NAMALWA (cell line): ENCODE measurements at places on chromosomes 5 and 9.

DNA sequence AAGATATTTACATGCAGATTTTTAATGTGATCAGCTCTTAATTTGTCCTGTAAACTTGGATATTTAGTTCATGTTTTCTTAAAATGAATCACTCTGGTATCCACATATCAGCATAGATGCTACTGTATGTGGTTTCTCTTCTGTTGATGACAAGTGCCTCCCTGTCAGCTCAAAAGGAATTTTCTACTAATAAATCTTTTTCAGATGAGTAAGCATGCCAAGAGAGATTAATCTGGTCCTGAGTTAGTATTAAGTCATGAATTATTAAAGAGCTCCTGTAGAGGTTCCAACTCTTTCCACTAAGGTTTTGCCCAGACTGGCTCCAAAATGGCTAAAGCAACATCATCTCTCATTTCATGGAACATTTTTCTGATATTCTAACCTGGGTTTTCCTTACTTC, 129.2 kb downstream of the GOLPH3 start:
- no peak for DNase-seq

DNA sequence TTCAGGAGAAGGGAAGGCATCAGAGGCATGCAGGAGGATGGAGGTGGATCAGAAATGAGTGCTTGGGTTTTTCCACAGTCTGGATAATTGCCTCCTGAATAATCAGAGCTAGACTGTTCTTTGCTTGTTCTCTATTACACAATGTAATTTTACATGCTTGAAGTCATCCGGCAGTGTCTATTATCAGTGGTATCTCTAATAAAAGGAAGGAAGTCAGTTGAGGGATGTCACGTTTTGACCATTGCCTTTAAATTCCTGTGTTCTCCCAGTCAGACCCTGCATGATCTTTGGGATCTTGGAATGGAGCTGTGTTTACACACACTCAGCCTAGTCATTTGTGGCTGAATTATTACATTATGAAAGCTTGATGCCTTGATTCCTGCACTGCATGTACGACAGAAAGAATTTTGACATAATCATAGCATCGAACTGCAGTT, 91.0 kb downstream of the PDE8B start:
- no peak for DNase-seq

- no peak for DNase-seq
Observed at GRCh38 chr5:75320371-75320770, 16.6 kb upstream of the HMGCR start.

GRCh38 chr5:133140311-133140710, 88.5 kb downstream of the HSPA4 start:
- no peak for DNase-seq

DNA sequence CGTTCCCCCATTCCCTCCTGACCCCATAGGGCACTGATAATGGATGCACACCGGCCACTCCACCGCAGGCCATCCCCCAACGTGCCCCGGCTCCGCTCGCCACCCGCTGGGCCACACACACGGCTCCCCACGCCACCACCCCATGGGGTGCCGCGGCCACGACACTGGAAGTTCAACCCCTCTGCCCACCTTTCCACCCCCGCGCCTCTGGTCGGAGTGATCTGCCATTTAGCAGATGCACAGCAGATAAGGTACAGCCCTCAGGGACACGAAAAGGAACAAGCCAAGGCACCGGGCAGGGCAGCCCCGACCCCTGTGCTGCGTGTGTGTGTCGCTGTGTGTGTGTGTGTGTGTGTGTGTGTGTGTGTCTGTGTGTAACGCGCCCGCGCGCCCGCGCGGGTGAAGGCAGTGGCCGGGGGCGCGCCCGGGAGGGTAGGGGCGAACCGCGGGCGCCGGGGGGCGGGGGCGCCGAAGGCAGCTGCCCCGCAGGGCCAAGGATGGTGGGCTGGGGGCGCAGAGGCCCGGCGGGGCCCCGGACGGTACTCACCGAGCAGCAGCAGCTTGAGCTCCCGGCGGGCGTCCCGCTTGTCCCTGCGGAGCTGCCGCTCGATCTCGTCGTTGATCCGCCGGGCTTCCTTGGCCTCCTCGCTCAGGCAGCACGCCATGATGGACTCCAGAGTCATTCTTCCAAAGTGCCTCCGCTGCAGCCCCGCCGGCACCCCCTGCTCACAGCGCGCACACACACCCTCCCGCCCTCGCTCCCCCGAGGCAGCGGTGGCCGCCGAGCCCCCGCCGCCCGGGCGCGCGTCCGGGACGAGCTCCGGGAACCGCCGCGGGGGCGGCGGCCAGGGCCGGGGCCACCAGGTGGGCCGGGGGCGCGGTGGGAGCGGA, 813 bp downstream of the GNAQ start:
- DNase-seq, result no peak

DNA sequence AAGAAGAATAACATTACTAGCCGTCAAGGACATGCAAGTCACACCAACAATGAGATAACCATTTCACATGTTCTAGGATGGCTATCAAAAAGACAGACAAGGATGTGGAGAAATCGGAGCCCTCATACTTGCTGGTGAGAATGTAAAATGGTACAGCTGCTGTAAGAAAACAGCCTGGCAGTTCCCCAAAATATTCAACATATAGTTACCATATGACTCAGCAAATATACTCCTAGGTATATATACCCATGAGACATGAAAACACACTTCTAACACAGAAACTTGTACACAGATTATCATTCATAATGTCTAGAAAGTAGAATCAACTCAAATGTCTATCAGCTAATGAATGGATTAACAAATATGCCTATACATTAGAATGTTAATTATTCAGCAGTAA, 105.4 kb upstream of the PCAT7 start:
- DNase-seq, result no peak

GRCh38 chr5:173940269-173940668, 48.7 kb upstream of the C5orf47 start:
- no peak for DNase-seq

GRCh38 chr5:59845730-59846129, 47.8 kb downstream of the PDE4D start:
- DNase-seq, result no peak

GRCh38 chr9:34171753-34172535, 6.9 kb upstream of the UBAP1 start:
- DNase-seq, result peak; percentile 75
